NCI-H1105 (cell line): ENCODE measurements at places on chromosomes 12 and 14.

DNA sequence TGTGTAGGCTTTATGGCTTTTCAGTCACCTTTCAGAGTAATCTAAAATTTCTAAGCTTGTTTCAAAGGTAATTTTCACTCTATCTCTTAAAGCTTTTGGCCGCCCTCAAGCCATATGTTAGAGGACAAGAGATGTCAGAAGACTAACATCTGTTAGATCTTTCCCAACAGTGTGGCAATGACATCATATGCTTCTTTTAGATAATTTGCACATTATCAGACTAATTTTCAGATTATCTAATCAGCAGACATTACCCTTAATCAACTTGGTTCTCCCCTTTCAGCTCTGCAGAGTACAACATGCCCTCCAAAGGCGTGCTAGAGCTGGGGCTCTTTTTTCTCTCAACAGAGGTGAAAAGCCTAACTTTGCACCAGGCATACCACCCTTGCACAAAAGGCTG, 207.1 kb downstream of the DPF3 start:
- no peak for DNase-seq

GRCh38 chr12:91432089-91432488, 249.5 kb upstream of the DCN start:
- DNase-seq = no peak

- DNase-seq = no peak
Observed at GRCh38 chr12:82398879-82399278, 40.5 kb downstream of the METTL25 start.

DNA sequence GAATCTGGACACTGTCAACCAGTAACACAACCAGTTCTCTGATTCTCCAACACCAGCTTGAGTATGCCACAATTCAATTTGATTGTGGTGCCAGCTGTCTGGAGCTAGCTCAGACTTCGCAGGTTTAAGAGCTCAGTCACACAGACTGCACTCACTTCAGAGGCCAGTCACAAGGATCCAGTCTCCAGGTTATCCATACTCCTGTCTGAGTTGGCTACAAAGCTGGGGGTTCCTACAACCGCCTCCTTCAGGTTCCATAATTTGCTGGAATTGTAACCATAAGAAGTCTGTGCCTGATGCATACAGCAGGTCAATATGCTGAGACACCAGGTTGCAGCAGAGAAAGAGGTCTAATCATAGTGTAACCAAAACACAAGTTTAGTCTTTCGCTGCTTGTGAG, 70.5 kb upstream of the CPSF6 start:
- DNase-seq = no peak

DNA sequence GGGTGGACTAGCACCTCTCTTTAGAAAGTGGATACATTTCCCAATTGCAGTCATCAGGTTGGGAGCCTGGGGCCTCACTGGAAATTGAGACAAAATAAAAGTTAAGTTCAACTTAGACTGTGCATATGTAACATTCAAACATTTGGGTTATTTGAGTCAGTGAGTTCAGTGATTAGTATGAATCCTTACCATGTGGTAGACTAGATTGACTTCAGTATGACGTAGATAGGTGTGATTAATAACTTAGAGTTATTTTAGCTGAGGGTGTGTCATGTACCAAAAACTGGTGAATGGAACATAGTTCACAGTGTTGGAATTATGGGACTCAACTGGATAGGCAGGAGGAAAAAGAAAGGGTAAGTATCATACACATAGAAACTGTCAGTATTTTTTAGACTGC, 8.0 kb upstream of the SSTR1 start:
- DNase-seq = no peak

DNA sequence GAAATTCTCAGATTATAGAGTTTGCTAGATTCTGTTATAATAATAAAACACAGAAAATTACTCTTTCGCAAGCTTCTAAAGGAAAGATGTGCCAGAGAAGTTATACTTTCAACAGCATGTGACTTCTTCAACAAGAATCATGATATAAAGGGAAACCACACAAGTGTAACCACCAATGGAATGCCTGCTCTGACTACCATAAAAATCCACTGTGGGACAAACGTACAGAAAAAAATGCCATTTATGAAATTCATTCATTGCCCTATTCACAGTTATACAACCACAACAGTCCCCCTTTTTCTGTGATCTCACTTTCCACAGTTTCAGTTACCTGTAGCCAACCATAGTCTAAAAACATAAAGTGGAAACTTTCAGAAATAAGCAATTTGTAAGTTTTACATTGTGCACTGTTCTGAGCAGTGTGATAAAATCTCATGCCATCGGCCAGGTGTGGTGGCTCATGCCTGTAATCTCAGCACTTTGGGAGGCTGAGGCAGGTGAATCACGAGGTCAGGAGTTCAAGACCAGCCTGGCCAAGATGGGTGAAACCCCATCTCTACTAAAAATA, 3.2 kb downstream of the CATSPERB start:
- DNase-seq = no peak

GRCh38 chr14:100085462-100085861, 20.2 kb downstream of the EVL start:
- DNase-seq = no peak

DNA sequence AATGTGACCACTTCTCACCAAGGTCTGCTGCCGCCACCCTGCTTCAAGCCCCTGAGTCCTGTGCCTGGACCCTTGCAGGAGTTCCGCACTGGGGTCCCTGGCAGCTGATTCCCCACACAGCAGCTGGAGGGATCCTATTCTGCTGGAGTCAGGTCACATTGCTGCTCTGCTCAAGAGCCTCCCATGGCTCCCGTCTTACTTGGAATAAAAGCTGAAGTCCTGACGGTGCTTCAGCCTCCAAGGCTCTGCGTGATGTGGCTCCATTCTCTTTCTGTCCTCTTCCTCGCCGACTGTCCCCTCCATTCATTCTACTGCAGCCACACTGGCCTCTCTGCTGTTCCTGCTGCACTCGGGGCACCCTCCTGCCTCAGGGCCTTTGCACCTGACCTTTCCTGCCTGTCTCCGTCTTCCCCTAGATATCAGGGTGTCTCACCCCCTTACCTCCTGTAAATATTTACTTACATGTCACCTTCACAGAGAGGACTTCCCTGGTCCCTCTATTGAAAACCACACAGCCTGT, 7.6 kb upstream of the SDSL start:
- no peak for DNase-seq

GRCh38 chr12:88450136-88450535, 130.1 kb downstream of the KITLG start:
- DNase-seq = no peak

- DNase-seq = no peak
Observed at GRCh38 chr12:76998908-76999556, 66.3 kb downstream of the E2F7 start.

GRCh38 chr12:98893675-98894411, 248.8 kb downstream of the APAF1 start:
- DNase-seq = peak; percentile 17
